ENCODE measurements at places on chromosomes 11 and 22.
A peak's percentile ranks its signal among the peaks of the same experiment; 100 is the strongest.

DNA sequence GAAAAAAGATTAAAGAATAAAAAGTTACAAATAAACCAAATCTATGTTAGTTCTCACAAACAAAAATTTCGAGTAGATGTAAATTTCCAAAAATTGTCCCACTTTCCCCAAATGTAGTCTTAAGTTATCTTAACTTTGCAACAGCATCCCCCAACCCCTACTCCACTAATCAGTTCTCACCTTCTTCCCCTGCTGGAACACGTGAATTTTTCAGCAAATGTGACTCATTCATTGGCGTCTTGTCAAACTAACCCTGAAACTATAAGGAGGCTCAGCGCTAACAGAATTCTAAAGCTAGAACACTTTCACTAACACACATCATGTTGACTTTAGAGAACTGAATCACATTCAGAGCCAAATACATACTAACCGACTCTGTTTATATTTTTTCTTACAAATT is 46.1 kb downstream of the PHF21A start:
- DNase-seq, result peak; percentile 65

DNA sequence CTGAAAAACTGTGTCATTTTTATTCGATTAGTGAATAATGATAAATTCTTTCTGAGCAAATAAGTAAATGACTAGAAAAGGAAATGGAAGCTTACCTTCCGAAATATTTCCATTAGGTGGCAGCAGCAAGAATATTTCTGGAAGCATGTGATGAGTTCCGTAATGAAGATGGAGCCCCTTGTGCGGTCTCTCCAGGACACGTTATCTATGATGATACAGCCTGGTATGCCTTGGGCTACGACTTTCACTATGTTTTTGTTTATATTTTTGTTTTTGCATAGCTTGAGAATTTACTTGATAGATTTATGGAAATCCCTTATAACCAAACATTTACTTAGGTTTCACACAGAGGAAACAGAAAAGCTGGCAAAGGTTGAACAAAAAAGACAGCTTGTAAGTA is 25.7 kb downstream of the CASP5 start:
- no peak for DNase-seq

DNA sequence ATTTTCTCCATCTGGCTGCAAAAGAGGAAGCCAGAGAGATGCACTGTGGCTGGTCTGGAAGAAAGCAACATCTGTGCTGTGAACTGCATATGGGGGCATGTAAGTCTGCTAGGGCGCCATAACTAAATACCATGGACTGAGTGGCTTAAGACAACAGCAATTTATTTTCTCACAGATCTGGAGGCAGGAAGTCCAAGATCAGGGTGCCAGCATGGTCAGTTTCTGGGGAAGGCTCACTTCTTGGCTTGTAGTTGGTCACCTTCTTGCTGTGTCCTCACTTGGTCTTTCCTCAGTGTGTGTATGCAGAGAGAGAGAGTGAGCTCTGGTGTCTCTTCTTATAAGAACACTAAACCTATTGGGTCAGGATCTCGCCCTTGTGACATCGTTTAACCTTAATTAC is 34.9 kb upstream of the POLD3 start:
- no peak for DNase-seq

- DNase-seq, result peak; percentile 42
Measured at GRCh38 chr22:45218976-45219375, 21.7 kb downstream of the KIAA0930 start.

- DNase-seq, result no peak
Measured at GRCh38 chr11:79592406-79592805, 151.6 kb upstream of the TENM4 start.

DNA sequence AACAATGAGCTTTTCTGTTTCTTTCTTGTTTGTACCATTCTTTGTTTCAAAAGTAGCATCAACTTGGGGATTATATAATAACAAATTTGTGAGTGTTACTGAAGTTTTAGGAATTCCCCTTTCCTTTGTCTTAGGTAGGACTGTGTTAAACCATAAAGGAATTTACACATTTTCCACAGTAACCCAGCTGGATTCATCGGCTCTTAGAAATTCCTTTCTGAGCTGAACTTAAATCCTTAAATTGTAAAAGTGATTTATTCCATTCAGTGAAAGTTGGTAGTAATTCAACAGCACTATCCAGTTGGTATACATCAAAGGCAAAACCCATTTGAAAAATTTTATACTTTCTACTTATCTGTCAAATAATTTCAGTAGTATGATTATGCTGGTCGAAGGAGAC is 11.8 kb downstream of the EMSY start:
- DNase-seq, result no peak

DNA sequence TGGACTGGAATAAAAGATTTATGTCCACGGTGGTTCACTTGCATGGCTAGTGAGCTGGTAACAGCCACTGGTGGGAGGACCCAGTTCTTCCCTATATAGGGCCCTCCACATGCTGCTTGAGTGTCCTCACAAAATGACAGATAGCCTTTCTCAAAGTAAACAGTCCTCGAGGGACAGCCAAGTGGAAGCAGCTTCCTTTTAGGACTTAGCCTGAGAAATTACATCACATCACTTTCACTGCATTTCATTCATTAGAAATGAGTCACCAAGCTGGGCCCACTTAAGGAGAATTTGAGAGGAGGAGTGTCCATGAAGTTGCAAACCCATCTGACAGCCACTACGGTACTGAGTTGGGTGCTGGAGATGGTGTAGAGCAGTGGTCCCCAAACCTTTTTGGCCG is 7.0 kb downstream of the ISX start:
- peak; percentile 28 for DNase-seq

GRCh38 chr11:69445131-69445470 is 36.4 kb upstream of the LINC01488 start:
- DNase-seq, result no peak

DNA sequence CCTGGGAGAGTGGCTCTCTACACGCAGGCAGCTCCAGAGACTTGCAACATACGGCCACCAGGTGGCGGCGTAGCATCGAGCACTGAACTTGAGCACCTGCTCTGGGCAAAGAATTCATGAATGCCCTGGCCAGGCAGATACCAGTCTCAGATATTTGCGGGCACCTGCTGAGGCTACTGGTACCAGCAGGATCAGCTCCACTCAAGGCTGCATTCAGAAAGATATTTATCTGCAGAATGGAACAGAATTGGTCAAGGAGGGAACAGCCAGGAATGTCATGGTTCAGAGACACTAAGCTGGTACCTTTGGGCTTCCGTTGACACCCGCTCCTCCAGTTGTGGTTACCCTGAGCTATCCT is 10.8 kb upstream of the CCDC86 start:
- DNase-seq, result peak; percentile 62

DNA sequence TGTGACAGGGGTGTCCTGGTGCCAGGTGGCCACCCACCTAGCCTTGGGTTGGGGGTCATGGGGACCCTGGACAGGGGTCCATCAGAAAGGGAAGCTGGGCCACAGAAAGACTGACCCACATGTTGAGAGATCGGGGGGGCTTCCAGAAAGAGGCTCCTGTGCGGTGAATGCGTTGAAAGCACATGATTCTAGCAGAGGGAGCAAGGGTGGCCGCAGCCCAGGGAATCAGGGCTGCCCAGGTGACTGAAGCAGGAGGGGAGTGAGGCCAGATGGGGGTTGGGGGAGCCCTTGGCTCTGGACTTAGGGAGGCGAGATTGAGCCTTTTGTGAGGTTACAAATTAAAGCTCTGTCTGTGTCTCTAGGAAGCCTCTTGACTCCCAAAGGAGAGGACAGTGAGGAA is 80.7 kb downstream of the MORC2 start:
- no peak for DNase-seq

- no peak for DNase-seq
Measured at GRCh38 chr11:9639099-9639498, 24.8 kb upstream of the SWAP70 start.

- peak; percentile 7 for DNase-seq
Measured at GRCh38 chr22:44482776-44483175, 15.3 kb downstream of the RTL6 start.

- DNase-seq, result peak; percentile 44
Measured at GRCh38 chr11:8808226-8808585, 102.8 kb upstream of the AKIP1 start.

DNA sequence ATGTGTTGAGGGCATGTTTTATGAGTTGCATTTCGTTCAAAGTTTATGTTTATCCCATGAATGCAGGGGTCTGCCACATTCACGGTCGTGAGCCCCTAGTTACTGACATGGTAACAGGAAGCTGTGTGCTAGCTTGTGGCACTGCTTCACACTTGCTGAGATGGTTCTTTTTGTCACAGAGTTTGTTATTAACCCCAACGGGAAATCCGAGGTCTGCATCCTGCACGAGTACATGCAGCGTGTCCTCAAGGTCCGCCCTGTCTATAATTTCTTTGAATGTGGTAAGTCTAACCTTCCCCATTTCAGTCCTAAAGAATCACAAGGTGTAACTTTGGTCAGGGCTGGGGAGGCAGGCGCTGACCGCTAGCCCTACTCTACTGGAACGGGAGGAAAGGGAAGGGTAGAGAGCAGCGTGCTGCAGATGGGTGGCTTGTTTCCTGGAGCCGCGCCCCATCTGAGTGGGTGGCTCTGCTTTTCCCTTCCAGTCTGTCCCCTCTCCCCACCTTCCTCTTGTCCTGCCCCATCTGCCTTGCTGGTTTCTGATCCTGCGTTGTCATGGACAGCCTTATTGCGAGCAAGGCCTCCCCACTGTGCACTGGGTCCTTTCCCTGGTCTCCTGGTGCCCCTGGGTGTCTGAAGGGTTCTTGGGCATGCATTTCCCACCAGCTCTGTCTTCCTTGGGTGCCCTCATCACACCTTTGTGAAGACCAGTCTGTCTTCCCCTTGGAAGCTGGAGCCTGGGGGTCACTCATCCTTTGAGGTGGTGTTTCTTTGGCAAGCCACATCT is 11.8 kb downstream of the DGCR8 start:
- DNase-seq, result no peak

- DNase-seq, result peak; percentile 57
Measured at GRCh38 chr22:19974268-19974861, 32.7 kb upstream of the TXNRD2 start.

- no peak for DNase-seq
Measured at GRCh38 chr11:92964471-92964870, 5.0 kb upstream of the MTNR1B start.

- no peak for DNase-seq
Measured at GRCh38 chr11:8020244-8020597, 33.1 kb downstream of the EIF3F start.

- DNase-seq, result no peak
Measured at GRCh38 chr11:1922481-1923081, 3.1 kb downstream of the TNNT3 start.

Data from fibroblast of skin of right biceps (primary cell).